Stimulated activated naive CD4-positive, alpha-beta T cell treated with Interleukin-2 at 50 U/mL for 16 hours (primary cell): ENCODE measurements at places on chromosomes 1 and 21.

DNA sequence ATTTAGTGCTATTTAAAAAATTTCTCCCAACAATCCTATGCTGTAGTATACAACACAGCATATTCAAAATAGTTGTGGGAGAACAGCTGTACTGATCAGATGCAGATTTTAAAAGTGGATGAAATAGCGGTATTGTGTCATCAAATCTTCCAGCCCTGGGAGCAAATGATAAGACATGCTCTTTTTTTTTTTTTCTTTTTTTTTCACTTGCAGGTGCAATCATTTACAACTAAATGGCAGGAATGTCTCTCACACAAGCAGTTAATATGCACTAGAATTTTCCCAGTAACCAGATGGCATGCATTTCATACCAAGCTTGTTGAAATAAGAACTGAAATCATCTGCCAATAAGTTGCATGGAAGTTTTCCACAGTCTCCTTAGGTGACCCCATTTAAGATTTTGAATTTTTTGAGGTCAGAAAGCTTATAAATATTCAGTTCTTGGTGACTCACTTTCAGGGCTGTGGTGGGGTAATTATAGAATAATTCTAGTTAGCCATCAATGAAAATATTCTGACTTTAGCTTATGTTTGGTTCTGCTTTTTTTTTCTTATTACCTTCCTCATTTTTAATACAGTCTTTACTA is 623.9 kb upstream of the NR5A2 start:
- DNase-seq, result no peak

- DNase-seq, result no peak
Observed at GRCh38 chr1:154095456-154096060, 59.3 kb downstream of the NUP210L start.

GRCh38 chr1:78011050-78011449 is 6.3 kb downstream of the DNAJB4 start:
- no peak for DNase-seq

- DNase-seq, result no peak
Observed at GRCh38 chr1:4328402-4329071, 325.9 kb upstream of the AJAP1 start.

GRCh38 chr1:151005729-151006319 is 878 bp downstream of the MINDY1 start:
- DNase-seq, result no peak

GRCh38 chr1:205249651-205250050 is 21.9 kb downstream of the TMCC2 start:
- DNase-seq, result no peak

DNA sequence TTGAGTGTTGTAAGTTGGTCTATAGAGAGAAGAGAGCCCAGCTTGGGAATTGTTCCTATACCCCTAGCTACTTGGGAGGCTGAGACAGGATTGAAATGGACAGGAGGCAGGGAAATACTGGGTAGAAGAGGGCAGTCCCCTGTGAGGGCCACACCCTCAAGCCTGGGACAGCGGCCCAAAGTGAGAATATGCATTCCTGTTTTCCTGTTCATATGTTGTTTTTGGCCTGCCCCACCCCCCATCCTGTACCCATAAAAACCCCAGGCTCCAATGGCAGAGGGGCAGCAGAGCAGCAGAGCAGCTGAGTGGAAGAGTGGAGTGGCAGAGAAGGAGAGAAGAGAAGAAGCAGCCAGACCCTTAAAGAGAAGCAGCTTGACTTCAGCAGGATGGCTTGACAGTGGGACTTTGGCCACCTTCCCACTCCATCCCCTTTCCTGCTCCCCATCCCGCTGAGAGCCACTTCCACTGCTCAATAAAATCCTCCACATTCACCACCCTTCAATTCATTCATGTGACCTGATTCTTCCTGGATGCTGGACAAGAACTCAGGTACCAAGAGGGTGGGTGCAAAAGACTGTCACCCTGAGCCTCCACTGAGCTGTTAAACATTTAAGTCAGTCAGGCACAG is 70.6 kb upstream of the PUM1 start:
- no peak for DNase-seq

DNA sequence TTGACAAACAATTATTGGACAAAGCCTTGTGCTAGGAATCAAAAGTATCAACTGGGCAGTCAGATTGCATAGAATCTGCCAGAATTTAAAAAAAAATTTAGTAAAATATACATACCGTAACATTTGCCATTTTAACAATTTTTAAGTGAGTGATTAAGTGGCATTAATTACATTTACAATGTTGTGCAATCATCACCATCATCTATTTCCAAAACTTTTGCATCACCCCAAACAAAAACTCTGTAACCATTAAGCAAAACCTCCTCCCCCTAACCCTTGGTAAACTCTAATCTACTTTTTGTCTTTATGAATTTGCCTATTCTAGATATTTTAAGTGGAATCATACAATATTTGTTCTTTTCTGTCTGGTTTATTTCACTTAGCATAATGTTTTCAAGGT is 182.8 kb downstream of the LMO4 start:
- DNase-seq, result no peak

DNA sequence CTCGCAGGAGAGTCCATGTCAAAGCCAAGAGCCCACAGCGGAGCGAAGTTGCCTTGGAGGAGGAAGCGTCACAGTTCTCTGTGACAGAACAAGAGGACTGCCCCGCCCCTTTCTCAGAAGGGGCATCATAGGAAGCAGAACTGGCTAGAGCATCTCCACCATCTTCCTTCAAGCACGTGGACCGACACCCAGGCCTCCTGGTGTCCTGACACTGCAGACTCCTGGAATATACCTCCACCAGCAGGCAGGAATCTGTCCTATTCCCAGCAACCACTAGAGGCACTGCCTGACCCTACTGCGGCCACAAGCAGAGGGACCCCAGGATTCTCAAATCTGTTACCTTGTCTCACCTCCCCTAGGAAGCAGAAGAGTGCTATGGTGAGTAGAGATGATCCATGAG is 37.8 kb downstream of the GPA33 start:
- DNase-seq, result no peak

- DNase-seq, result no peak
Observed at GRCh38 chr1:51661081-51661518, 44.2 kb downstream of the OSBPL9 start.

DNA sequence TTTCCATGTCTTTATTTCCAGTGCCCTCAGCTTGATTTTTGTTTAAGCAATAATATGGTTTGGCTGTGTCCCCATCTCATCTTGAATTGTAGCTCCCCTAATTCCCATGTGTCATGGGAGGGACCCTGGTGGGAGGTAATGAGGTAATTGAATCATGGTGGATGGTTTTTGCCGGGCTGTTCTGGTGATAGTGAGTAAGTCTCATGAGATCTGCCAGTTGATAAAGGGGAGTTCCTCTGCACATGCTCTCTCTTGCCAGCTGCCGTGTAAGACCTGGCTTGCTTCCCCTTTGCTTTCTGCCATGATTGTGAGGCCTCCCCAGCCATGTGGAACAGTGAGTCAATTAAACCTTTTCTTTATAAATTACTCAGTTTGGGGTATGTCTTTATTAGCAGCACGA is 559.6 kb upstream of the ADAMTS5 start:
- no peak for DNase-seq

- no peak for DNase-seq
Observed at GRCh38 chr1:243623841-243624240, 226.2 kb downstream of the AKT3 start.

DNA sequence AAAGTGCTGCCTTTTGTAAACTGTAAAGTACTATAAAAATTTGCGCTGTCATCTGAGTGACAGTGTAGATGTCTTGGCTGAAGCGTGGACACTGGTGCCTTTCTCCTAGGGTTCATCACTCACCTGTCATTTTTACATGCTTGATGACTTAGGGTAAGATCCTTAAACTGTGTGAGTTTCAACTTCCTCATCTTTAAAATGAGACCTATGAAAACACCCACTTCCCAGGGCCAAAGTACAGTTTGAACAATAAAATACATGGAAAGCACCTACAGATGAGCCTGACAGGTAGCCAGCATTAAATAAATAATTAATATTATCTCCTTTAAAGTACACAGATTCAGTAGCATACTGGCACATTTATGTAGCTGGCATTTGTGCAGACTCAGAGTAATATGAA is 309.9 kb downstream of the CHRM3 start:
- no peak for DNase-seq

GRCh38 chr21:45001134-45002095 is 61.6 kb downstream of the SLX9 start:
- no peak for DNase-seq

DNA sequence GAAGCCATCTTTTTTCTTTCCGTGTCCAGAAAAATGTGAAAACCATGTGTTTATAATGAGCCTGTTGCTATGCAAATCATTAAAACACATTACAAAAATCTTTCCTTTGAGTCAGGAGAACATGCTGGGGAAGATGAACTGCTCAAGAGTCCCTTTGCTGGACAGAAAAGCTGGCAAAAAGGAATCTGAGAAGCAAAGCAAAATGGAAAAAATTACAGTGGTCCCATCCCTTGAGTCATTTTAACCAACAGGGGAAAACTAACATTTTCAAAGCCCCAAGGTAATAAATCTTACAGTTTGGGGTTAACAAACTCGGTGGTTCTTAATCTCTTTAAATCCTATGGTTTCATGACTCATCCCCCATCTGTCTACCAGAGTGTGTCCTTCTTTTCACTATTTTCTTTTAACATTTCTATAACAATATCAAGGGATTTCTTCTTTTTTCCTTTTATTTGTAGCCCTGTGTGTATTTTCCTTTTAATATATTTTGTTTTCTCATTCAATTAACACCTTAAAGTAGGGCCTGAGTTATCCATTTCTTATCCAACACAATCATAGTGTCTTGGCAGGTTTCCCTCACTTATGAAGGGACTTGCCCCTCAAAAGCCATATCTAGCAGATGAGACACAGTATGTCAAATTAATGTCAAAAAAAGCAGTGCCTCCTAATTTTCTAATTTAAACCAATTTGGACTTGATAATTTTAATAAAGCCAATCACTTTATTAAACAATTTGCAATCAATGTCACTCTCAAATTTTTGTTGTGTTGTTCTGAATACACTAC is 105.4 kb downstream of the PTPN14 start:
- DNase-seq, result no peak

DNA sequence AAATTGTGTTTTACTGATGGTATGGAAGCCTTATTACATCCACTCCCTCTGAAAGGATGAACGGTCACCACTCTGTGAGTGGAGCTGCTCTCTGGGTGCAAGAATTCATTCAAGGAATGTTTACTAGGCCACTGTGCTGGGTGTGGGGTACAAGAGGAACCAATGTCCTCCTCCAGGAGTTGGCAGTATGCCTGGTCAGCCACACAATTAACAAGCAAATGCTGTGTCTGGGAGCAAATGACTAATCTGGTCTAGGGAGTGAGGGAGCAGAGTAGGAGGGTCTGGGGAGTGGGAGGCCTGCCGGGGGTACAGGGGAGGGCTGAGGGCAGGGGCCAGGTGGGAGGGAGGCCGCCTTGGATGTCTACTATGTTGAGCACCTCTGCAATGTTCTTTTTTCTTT is 27.2 kb upstream of the TDRD10 start:
- DNase-seq, result no peak

DNA sequence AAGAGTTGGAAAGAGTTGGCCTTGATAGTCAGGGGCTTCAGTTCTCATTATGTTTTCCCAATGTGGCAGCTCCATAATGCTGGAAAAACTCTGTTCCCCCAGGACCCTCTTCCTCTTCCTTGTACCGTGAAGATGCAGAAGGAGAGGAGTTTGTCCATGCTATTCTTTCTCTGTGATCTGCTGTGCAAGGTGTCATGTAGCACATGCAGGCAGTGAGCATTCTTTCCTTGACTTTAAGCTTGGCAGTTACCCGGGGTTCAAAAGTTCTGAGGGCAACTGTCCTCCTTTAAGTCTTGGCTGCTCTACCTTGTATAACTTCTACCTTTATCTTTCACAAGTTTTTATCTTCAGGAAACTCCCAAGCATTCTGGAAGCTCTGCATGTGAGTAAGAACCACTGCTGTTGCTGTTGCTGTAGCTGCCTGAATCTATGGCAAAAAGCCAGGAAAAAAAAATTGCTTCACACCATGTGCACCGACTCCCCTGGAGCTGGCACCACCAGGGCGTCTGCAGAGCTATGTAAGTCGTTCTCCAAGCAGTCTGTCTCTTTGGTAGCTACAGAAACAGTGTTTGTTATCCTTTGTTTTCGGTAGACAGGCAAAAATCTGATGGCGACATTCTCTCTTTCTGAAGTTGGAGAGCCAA is 42.7 kb upstream of the SLC16A1 start:
- no peak for DNase-seq

DNA sequence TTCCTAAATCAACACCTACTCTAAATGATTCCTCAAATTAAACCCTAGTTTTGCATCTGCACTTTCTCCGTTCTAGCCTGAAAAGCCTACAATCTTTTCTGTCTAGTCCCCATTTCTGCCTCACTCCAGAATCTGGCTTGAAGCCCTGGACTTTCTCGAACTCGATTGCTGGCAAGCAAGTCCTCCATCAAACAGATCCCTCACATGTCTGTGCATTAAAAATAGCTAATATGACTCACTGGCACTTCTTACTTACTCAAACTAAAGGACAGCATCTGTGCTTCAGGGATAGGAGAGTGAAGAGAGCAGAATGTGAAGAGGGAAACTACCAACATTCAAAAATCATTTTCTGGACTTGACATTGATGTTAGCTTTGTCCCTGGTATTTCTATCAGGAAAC is 51.8 kb upstream of the CXADR start:
- DNase-seq, result no peak

GRCh38 chr21:28250946-28251345 is 741.7 kb downstream of the LTN1 start:
- DNase-seq, result no peak

DNA sequence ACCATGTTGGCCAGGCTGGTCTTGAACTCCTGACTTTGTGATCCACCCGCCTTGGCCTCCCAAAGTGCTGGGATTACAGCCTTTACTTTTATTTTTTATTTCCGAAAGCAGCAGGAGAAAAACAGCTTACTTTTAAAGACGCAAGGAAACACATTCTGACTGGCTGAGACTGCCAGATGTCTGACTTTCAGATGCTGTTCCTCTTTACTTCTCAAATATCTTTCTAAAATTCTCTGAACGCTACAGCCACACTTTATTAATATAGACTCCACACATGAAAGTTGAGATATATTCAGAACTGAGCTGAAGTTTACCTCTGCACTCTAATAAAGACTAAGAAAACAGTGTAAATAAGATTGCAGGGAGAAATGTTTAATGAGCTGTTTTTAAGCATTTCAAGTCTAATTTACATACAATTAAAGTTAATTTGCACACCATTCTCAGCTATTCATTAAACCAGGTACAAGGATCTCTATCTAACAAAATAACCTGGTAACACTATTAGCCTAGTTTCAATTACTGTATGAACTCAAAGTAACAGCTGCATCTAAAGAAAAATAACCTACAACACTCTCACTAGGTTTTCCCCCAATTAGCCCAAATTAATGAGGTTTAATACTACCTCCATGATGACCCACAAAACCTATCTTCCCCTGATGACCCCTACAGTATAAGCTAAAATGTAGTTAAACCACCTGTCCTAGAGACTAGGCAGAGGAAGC is 24.9 kb downstream of the WASF2 start:
- DNase-seq, result no peak

DNA sequence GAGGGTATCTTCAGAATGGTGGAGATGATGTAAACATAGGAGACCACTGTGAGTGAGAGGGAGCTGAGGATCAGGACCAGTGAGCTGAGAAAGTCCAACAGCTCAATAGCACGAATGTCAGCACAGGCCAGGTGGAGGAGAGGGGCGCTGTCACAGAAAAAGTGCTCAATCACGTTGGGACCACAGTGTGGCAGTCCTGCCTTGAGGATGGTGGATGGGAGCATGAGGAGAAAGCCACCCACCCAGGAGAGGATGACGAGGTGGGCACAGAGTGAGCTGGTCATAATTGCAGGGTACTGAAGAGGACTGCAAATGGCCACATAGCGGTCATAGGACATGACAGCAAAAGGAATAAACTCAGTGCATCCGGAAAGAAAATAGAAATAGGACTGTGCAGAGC is 8.1 kb downstream of the OR11L1 start:
- DNase-seq, result no peak
